Urinary bladder (tissue), 4 donors: ENCODE measurements at places on chromosomes 4 and X. TPM values are rescaled to one million over a fixed set of nuclear protein-coding genes. Genes with fewer than 3 reads are reported as not detected.

The MAGEA12 gene
- total RNA-seq = not detected

The PAGE2B gene
- not detected for total RNA-seq

GRCh38 chrX:17377795-17378194 lies 2.8 kb downstream of the NHS start:
- no peak for DNase-seq

DNA sequence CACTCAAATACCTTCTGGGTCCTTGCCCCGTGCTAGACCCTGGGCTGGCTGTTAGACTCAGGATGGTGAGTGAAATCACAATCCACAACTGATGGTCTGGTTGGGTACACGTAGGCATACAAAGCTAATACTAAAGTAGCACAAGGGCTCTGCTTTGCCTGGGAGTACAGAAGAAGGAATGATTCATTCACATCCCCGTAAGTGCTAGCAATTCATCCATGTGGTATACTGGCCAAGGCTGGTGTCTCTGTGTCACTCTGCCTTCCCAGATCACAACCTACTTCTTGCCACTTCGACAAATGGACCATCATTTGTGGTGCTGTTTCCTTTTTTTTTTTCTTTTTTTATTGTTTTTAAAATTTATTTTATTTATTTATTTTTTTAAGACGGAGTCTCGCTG lies 19.7 kb upstream of the RBM47 start:
- DNase-seq = no peak

GRCh38 chr4:145307763-145308430 lies 127.5 kb upstream of the OTUD4 start:
- no peak for DNase-seq

DNA sequence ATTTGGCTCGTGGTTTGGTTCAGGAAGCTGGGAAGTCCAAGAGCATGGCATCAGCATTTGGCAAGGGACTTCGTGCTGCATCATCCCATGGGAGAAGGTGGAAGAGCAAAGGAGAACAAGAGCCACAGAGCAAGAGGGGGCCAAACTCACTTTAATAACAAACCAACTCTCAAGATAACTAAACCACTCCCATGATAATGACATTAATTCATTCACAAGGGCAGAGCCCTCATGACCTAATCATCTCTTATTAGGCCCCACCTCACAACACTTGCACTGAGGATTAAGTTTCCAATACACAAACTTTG lies 113.4 kb upstream of the ATXN3L start:
- DNase-seq = no peak

The ARHGAP36 gene
- 1.0 TPM for total RNA-seq

The POU3F4 gene
- total RNA-seq = not detected

DNA sequence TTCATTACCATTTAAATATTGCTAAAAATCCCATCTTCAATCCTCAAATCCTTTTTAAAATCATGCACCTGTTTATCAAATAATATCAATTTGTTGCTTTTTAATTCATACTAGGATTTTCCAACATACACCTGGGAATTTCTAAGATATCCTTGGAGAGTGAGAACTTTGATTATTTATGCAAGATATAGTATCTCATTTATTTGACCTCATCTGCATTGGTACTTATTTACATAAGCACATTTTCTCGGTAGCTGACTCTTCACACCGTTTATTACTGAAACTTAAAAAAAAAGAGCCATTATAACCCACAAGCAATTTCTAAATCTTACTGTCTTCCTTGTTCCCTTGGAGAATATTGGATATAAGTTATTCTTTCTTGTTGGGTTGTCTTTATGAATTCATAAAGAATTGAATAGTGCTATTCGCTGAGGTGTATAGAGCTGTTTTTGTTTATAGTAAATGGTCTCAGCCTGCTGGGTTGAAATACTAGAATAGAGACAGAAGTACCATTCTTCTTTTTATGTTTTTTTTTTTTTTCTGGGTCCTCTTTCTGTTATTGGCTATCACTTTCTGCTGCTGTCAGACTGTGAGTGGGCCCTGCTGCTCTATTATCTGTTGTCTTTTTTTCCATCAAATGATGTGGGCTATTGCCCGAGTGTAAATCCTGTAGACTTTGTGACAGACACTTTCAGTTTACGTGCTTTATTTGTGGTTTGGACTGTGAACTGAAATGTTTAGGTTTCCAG lies 2.9 kb downstream of the UGT8 start:
- no peak for DNase-seq

DNA sequence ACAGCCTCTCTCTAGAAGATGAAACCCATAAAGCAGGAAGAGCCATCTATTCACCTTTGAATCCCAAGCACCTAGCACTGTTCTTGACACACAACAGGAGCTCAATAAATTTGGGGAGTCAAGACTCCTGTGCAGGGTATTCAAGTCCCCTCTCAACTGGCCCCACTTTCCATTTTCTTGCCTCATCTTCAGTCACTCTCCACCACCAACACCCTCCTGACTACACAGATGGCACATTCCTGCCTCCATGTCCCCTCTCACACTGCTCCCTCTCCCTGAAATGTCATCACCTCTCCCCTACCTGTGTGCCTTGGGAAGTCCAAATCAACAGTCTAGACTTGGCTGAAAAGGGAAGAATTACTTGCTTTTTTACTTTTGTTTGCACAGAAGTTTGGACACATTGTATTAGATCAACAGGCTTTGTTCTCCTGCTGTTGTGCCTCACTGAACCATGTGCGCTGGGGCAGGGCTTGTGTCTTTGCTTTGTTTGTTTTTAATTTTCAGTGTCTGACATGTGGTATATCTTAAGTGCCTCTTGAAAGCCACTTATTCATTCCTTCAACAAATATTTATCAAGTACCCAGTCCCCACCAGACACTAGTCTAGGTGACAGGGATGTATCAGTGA lies 85.1 kb downstream of the APBB2 start:
- no peak for DNase-seq

DNA sequence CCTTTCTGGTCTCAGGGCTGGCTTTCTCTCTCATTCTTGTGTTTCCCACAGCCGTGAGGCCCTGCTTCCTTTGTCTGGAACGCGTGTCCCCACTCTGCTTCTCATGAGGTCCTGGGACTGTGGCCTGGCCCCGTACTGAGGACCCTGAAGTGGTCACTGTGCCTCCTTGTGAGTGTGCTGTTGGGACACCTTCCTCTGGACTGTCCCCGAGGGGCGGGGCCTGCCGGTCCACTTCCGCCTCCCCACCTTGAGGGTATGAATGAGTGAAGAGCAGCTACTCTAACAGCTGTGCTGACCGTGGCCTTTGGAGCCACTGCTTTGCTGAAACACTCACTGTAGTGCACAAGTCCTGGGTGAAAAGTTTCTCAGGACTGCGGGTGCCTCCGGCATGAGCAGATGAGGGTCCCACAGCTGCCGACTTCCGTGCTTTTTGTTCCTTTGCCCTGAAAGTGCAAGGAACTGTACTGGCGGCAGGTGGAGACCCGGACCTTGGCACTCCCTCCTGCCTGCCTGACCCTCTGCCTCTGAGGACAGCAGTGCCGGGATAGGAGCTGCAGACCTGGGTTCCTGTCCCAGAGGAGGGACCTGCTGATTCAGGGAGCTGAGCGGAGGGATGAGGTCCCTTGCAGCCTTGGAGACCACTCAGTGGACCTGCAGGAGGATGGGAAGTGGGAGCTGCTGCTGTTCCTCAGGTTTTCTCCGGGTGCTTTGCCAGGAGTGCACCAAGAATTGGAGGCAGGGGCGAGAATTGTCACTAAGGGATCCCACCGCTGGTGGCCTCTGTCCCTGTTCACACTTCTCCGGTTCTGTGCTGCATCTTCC lies 38.0 kb downstream of the HTT-AS start:
- DNase-seq = no peak

DNA sequence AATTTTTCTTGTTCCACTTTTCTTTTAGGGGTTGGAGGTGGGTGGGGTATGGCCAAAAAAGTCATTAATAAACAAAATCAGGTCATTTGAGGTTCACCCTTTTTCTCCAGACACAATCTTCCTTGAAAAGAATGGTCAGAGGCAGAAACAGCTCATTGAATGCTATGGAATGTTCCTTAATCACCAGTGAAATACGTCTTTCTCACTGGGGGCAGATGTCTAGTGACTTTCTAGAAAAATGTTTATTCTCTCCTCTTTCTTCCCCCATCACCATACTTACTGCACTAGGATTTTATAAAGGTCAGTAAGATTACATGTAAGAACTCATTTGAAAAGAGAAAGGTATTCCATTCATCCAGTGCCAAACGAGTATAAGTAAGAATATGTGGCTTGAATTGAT lies 44.5 kb downstream of the MGST2 start:
- DNase-seq = no peak

The GK gene
- 10.8 TPM for total RNA-seq

DNA sequence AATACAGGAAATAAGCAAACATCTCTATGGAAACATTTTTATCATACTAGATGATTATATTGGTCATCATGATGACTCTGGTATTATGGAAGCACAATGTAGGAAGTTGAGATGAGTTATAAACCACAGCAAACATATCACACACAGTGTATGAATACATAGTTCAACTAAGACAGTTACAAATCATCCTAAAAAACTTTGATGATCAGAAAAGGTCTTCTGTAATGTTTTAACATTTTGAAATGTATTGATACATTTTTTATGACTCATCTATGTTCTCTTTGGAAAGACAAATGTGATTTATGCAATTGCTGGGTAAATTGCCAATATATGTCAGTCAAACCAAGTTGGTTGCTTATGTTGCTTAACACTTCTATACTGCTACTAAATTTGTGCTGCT lies 4.8 kb downstream of the CXCL3 start:
- DNase-seq = no peak

DNA sequence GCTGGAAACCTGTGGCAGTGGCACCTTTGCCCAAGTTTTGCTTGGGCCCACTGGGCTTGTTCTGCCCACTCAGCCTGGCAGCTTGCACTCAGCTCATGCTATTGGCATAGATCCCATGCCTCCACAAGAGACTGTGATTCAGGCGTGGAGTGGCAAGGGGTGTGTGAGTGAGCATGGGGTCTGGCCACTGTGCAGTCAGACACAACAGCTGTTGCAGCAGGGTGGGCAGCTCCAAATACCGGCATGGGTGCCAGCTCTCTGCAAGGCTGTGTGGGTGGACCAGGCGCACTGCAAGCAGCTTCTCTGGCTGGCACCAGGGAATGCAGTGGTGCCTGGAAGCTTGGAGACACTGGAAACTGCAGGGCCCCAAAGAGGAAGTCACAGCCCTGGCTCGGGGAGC lies 27.4 kb upstream of the DIPK2B start:
- no peak for DNase-seq

DNA sequence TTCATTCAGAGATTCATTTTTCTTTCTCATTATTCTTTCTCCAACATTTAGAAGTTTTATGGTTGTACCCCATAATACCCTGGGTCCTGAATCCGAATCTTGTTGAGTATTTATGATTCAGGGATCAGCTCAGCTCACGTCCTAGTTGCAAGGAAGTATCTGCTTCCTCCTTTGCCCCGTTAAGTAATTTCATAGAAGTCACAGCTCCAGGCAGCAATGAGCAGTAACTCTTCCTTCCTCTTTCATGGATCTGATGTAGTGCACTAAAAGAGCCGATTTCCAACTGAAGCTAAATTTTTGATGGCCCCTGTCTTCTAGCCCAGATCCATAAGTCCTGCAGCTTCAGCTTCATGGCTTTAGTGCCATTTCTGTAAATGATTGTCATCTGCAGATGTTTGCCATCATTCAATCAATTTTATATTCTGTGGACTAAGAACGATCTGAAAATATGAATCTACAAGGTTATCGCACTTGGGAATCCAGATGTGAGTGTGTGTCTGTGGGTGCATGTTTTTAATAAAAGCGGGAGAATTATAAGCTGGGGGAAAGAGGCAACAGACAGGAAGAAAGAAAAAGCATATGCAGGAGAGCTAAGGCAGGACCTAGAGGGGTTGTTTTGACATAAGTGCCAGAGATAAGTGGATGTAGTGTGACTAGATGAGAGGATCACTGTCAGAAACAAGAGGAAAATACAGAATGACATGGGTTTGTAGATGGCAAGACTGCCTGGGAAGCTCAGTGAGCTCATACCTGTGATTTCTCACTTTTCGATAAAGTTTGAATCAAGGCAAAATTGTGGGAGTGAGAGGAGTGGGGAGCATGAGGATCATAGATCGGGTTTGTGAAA lies 17.5 kb downstream of the VEGFD start:
- DNase-seq = no peak

GRCh38 chr4:140150886-140151698 lies 2.9 kb downstream of the MAML3 start:
- peak; percentile 88 for DNase-seq

DNA sequence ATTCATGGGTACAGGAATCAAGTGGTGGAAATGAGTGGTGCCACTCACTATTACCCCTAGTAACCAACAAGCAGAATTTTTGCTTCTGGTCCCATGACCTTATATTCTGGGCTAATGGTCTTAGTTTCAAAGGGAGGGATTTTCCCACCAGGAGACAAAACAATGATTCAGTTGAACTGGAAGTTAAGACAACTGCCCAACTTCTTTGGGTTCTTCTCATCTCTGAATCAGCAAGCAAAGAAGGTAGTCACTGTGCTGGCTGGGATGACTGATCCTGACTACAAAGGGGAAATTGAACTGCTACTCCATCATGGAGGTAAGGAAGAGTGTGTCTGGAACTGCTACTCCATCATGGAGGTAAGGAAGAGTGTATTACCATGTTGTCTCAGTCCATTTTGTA lies 87.2 kb downstream of the IL13RA2 start:
- no peak for DNase-seq
